ENCODE measurements at places on chromosomes 3 and 15. TPM values are rescaled to one million over a fixed set of nuclear protein-coding genes. Genes with fewer than 3 reads are reported as not detected.

The KCNH8 gene
- not detected for polyA plus RNA-seq

DNA sequence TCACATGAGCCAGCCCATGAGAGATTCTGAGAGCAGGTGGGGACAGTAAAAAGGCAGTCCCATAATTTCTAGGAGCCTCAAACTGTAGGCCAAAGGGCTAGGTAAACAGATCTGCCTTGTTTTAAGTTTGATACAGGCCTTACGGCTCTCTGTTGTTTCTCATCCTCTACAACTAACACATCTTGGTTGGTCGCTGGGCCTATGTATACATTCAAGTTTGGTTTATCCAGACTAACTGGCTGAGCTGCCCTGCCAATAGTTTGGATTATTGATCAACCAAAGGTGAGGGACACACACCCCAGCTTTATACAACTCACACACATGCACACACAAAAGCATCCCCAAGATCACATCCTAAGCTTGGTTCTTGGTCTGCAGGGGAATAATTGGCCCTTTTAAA is 3.0 kb downstream of the SIAH2 start:
- DNase-seq: no peak

The GABRB3 gene
- 1.1 TPM for polyA plus RNA-seq

DNA sequence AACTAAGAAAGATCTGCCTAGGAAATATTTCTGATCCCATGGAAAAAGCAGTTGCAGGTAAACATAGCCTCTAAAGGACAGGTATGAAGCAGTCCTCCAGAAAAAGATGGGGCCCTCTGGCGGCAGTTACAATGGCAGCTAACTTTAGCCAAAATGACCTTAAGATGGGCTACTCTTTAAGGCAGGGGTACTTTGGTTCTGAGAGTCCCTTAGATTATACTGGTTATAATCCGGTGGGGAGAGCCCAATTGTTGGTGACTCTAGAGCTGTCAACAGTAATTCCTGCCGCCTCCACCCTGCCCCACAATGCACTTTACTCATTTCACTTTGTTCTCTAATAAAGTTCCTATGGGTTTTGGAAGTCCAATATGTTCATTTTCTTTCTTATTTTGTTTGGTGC is 412.8 kb upstream of the WNT5A start:
- DNase-seq: no peak

DNA sequence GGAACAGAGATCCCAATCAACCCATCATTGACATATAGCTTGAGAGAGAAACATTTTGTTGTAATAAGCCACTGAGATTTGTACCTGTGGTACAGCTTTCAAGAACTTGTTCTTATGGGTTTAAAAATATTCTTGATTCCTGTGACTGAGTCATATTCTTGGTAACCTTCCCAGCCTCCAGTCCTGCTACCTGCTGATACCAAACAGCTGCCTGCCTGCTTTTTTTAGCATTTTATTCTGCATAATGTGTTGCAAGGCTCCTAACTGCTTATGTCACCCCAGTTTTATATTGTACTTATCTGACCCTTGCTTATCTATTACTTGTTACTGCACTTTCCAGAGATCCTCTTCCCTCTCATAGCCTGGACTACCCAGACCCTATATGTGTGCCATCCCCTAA is 349.3 kb upstream of the SOX2 start:
- peak; percentile 67 for DNase-seq

DNA sequence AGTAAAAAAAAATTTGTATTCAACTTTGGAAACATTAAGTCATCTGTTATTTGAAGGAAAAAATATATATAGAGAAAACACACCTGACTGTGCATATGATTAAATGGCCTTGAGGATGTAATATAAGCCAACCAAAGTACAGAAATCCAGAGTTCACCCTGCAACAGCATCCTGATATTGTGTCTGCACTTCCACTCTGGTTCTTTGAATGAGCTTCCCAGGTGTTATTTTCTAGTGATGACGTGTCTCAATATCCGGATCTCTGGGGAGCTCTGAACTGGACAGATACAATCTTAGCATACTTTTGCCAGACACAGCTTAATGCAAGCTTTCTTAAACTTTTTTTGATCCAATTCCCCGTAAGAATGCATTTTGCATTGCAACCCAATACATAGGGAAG is 19.5 kb upstream of the PIK3CB start:
- DNase-seq: no peak

The XCR1 gene
- 0.01 TPM for polyA plus RNA-seq

DNA sequence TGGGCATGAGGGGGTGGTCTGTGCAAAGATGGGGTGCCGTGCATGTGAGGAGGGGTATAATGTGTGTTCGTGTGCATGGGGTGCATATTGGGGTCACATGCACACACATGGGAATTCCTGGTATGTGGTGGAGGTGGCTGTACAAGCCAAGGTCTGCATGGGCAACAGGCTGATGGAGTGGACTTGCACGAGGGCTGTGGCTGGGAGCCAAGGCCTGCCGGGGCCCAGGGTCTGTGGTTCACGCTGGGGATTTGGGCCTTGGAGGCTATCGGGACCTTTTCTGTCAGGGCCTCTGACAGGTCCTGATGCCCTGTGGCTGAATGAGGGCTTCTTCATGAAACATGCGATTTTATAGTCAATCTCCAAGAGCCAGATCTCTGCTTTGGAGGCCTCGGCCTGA is 9.8 kb upstream of the PLXND1 start:
- DNase-seq: no peak

The POC1A gene
- 3.8 TPM for polyA plus RNA-seq

Data from fibroblast of lung (primary cell).